CD4-positive, alpha-beta memory T cell (primary cell): ENCODE measurements at places on chromosomes 16 and 17. TPM values are rescaled to one million over a fixed set of nuclear protein-coding genes. Genes with fewer than 3 reads are reported as not detected.
A peak's percentile ranks its signal among the peaks of the same experiment; 100 is the strongest.

The SOX8 gene
- 3.1 TPM for total RNA-seq

The KCNH6 gene
- total RNA-seq: not detected

- H3K27ac ChIP-seq: no peak overlapping the region
- H3K4me1 ChIP-seq: no peaks in the 10 kb centered on the region
- H3K36me3 ChIP-seq: no peaks in the 10 kb centered on the region
- H3K27me3 ChIP-seq: no peaks in the 10 kb centered on the region
Observed at GRCh38 chr16:4089811-4090301, 26.4 kb downstream of the ADCY9 start.

DNA sequence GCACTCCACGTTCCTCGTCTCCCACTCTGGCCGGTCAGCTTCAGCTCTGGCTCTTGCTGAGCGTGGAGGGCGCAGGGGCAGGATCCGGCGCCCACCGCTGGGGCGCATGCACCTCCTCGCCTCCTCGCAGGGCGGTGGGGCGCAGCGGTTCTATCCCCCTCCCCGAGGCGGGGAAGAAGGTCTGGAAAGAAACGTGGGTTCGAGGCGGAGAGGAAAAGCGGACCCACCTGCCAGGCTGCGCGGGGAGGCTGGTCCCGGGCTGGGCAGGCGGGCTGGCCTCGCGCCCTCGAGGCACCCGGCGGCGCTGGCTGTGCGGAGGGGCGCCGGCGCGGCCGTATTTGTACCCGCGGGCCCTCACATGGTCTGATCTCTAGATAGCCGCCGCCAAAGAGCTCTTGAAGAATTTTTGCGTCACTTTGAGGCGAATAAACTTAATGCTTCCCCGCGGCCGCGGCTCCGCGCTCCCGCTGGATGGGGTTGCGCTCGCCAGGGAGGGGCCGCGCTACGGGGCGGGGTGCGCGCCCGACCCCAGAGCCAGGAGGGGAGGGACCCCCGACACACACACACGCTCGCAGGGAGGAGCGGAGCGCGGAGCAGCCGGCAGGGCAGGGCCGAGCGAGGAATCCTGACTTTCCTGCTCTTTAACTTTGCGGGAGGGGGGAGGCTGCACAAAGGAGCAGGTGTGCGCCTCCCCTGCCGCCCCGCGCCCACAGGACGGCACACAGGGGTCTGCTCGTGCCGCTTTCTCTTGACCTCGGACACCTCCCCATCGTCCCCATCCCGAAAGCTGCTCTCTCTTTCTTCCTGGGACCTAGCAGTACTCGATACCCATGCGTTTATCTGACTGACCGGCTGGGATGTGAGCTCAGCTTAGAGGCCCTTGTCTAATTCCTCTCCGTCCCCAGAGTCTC lies at the start of gene SLC6A4:
Gene SLC6A4, minus strand, starts transcription at position 312 of the 911 bp plus-strand sequence. CDS start 13,739 bp downstream, outside the sequence.
- H3K27ac ChIP-seq: no peak within 1 kb of the TSS
- no peak for DNase-seq
- no peaks in the 10 kb centered on the region for H3K36me3 ChIP-seq
- H3K4me1 ChIP-seq: peaks cover 20% of the 10 kb centered on the region
- no peak within 1 kb of the TSS for H3K4me3 ChIP-seq
- peaks cover 16% of the 10 kb centered on the region for H3K27me3 ChIP-seq

DNA sequence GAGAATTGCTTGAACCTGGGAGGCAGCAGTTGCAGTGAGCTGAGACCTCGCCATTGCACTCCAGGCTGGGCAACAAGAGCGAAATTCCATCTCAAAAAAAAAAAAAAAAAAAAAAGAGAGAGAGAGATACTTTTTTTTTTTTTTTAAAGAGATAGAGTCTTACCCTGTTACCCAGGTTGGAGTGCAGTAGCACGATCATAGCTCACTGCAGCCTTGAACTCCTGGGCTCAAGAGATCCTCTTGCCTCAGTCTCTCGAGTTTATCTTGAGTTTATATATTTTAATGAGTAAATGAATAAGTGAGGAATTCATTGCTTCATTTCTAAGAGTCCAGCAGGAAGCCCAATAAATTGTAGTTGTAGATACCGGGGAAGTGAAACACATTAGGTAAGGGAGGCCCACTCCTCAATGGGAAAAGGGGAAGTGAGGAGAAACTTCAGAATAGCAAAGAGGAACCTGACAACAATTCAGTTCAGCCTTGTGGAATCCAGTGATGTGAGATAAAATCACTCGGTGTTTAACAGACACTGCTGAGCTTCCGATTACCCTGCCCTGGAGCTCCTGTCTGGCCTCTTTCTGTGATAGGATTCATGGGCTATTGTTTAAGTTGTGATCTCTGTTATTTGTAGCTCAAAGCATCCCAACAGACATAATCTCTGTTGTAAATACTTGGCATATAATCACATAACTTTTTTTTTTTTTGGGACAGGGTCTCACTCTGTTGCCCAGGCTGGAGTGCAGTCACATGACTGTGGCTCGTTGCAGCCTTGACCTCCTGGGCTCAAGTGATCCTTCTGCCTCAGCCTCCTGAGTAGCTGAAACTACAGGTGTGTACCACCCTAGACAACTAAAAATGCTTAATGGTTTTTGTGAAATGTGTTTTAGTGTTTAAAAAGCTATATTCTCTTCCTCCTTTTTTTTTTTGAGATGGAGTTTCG lies 15.8 kb upstream of the ITGAM start:
- H3K36me3 ChIP-seq: no peaks in the 10 kb centered on the region
- no peak overlapping the region for H3K27ac ChIP-seq
- no peak overlapping the region for H3K4me3 ChIP-seq
- no peaks in the 10 kb centered on the region for H3K27me3 ChIP-seq
- H3K4me1 ChIP-seq: no peaks in the 10 kb centered on the region
- DNase-seq: no peak

The CACNG5 gene
- not detected for total RNA-seq

GRCh38 chr17:27946513-27946912 lies 53.3 kb upstream of the LYRM9 start:
- H3K4me3 ChIP-seq: no peak overlapping the region
- no peaks in the 10 kb centered on the region for H3K4me1 ChIP-seq
- no peak overlapping the region for H3K27ac ChIP-seq
- DNase-seq: no peak

The NT5M gene
- 1.4 TPM for total RNA-seq

The SCNN1B gene
- not detected for total RNA-seq

- no peaks in the 10 kb centered on the region for H3K36me3 ChIP-seq
- peaks cover 18% of the 10 kb centered on the region for H3K4me1 ChIP-seq
- no peak for DNase-seq
Observed at GRCh38 chr16:57108432-57108831, 16.0 kb downstream of the CPNE2 start.

- H3K27ac ChIP-seq: no peak overlapping the region
- H3K4me1 ChIP-seq: peaks cover 53% of the 10 kb centered on the region
- no peaks in the 10 kb centered on the region for H3K27me3 ChIP-seq
- no peak overlapping the region for H3K4me3 ChIP-seq
Observed at GRCh38 chr16:88789594-88789993, 4.6 kb upstream of the PIEZO1 start.

The TSNAXIP1 gene
- total RNA-seq: 0.44 TPM

The IGSF6 gene
- 5.1 TPM for total RNA-seq

DNA sequence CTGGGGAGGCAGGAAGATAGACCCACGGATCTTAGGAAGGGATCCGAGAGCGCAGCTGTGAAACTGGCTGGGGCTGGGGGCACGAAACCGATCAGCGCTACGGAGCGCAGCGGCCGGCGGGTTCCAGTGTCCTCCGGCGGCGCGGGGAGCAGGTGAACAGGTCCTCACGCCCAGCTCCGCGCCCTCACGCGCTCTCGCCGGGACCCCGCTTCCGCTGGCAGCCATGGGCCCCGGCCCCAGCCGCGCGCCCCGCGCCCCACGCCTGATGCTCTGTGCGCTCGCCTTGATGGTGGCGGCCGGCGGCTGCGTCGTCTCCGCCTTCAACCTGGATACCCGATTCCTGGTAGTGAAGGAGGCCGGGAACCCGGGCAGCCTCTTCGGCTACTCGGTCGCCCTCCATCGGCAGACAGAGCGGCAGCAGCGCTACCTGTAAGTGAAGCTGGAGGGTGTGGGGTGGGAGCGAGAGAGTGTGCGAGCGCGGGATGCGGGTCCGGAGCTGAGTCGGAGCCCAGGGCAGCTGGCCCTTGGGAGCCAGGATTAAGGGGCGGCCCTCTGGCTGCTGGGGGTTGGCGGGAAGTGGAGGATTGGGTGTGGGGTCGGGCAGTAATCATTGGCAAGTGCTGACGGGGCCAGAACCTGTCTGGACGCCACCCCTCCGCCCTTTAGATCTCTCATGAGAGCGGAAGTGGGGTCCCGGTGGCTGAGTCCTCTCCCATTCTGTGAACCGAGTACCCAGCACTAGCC lies 479 bp downstream of the ITGA3 start:
- no peaks in the 10 kb centered on the region for H3K27me3 ChIP-seq
- peak overlapping the region; percentile 60 for H3K27ac ChIP-seq
- DNase-seq: peak; percentile 50
- H3K36me3 ChIP-seq: no peaks in the 10 kb centered on the region
- peak overlapping the region; percentile 57 for H3K4me3 ChIP-seq

GRCh38 chr16:49610983-49611382 lies 237.4 kb downstream of the C16orf78 start:
- no peaks in the 10 kb centered on the region for H3K36me3 ChIP-seq
- no peak for DNase-seq
- H3K27ac ChIP-seq: no peak overlapping the region
- no peaks in the 10 kb centered on the region for H3K27me3 ChIP-seq
- H3K4me3 ChIP-seq: no peak overlapping the region

- H3K36me3 ChIP-seq: no peaks in the 10 kb centered on the region
- H3K27me3 ChIP-seq: no peaks in the 10 kb centered on the region
- no peak overlapping the region for H3K4me3 ChIP-seq
- no peak overlapping the region for H3K27ac ChIP-seq
- DNase-seq: no peak
Observed at GRCh38 chr16:57318240-57318970, 33.9 kb upstream of the PLLP start.

GRCh38 chr17:76293106-76293505 lies 15.0 kb downstream of the QRICH2 start:
- H3K27ac ChIP-seq: no peak overlapping the region
- no peak for DNase-seq
- H3K36me3 ChIP-seq: no peaks in the 10 kb centered on the region
- H3K4me1 ChIP-seq: no peaks in the 10 kb centered on the region

GRCh38 chr16:81276323-81276722 lies 37.8 kb downstream of the BCO1 start:
- no peak overlapping the region for H3K4me3 ChIP-seq
- H3K4me1 ChIP-seq: no peaks in the 10 kb centered on the region
- H3K27me3 ChIP-seq: no peaks in the 10 kb centered on the region
- DNase-seq: no peak

DNA sequence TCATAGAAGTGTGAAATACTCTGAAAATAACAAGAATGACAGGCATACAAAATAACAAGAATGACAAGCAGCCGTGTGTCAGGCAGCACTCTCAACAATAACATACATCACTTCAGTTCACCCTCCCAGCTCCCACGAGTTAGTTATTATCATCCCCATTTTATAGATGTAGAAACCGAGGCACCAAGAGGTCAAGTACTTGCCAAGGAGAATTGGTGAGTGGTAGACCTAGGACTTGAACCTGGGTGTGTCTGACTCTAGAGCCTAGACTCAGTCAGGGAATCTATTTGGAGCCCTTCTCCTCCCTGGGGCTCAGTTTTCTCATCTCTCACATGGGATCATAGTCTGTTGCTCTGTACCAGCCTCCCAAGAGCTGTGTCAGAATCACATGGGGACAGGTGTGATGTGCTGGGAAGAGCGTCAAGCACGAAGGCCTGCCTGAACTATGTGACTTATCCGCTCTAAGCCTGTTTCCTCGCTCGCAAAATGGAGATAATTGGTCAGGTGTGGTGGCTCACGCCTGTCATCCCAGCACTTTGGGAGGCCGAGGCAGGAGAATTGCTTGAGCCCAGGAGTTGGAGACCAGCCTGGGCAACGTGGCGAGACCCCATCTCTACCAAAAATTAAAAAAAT lies 19.4 kb upstream of the PHOSPHO1 start:
- no peak overlapping the region for H3K4me3 ChIP-seq
- no peaks in the 10 kb centered on the region for H3K36me3 ChIP-seq
- H3K27ac ChIP-seq: no peak overlapping the region
- no peaks in the 10 kb centered on the region for H3K4me1 ChIP-seq

- H3K36me3 ChIP-seq: no peaks in the 10 kb centered on the region
- H3K27me3 ChIP-seq: no peaks in the 10 kb centered on the region
- H3K27ac ChIP-seq: no peak overlapping the region
Observed at GRCh38 chr17:1574697-1575471, 12.3 kb upstream of the PITPNA start.

The CACNG3 gene
- total RNA-seq: not detected

The TRIM65 gene
- 36.9 TPM for total RNA-seq

DNA sequence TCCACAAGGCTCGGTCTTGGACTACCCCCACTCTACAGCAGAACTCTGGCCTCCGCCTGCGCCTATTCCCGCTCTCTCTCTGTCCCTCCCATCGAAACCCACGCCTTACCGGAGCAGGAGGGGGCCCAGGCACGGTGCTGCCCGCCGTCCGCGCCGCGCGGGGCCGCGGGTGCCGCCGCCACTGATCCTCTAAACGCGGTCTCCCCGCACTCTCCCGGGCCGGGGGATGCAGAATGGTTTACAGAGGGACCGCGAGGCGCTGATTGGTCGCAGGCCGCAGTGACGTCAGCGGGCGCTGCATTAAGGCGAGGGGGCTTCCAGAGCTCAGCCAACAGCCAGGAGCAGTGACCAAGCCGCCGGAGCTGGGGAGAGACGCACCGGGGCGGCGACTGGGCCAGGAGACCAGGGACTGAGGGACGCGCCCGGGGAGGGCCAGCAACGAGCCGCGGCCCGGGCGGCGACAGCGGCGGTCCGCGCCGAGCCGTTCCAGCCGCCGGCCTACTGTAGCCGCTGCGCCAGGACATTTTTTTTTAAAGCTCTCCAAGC lies 747 bp upstream of the LHX1 start:
- H3K4me3 ChIP-seq: no peak overlapping the region
- H3K27ac ChIP-seq: no peak overlapping the region
- H3K4me1 ChIP-seq: peaks cover 81% of the 10 kb centered on the region

The NOL11 gene
- total RNA-seq: 57.1 TPM

DNA sequence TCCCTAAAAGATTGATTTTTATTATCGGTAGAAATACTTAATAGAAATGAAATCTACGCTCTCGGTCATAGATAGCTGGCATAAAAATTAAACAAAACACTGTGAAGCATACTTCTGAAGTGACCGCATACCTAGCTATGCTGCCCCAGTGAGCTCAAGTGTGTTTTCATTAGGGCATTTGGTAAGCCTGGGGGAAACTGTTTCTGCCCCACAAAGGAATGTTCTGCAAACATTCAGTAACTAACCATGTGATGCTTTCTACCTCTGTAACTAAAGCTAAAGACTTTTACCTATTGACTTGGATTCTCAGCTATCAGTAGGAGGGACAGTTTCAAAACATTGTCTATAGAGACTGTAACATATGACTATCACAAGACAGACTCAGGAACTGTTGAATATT lies 93.5 kb upstream of the HSBP1 start:
- H3K27me3 ChIP-seq: no peaks in the 10 kb centered on the region
- H3K4me3 ChIP-seq: no peak overlapping the region
- H3K27ac ChIP-seq: no peak overlapping the region
- no peaks in the 10 kb centered on the region for H3K36me3 ChIP-seq
- no peak for DNase-seq
- H3K4me1 ChIP-seq: no peaks in the 10 kb centered on the region

- no peaks in the 10 kb centered on the region for H3K4me1 ChIP-seq
- no peak for DNase-seq
- no peaks in the 10 kb centered on the region for H3K36me3 ChIP-seq
- H3K27me3 ChIP-seq: no peaks in the 10 kb centered on the region
- no peak overlapping the region for H3K4me3 ChIP-seq
Observed at GRCh38 chr16:5977329-5977728, 879.7 kb upstream of the EEF2KMT start.

GRCh38 chr17:80096561-80097021 lies 4.8 kb upstream of the GAA start:
- no peak overlapping the region for H3K4me3 ChIP-seq
- DNase-seq: no peak

GRCh38 chr17:64781014-64781756 lies 119.1 kb upstream of the SMURF2 start:
- peak; percentile 53 for DNase-seq
- H3K4me1 ChIP-seq: peaks cover 23% of the 10 kb centered on the region
- no peaks in the 10 kb centered on the region for H3K27me3 ChIP-seq
- H3K27ac ChIP-seq: peak overlapping the region; percentile 55

The ABCA6 gene
- 0.67 TPM for total RNA-seq
